CD4-positive, alpha-beta T cell treated with Interleukin-15 for 1 hour (primary cell): ENCODE measurements at places on chromosomes 5 and 9.

- no peak for DNase-seq
Observed at GRCh38 chr5:116518423-116518822, 56.2 kb downstream of the SEMA6A start.

DNA sequence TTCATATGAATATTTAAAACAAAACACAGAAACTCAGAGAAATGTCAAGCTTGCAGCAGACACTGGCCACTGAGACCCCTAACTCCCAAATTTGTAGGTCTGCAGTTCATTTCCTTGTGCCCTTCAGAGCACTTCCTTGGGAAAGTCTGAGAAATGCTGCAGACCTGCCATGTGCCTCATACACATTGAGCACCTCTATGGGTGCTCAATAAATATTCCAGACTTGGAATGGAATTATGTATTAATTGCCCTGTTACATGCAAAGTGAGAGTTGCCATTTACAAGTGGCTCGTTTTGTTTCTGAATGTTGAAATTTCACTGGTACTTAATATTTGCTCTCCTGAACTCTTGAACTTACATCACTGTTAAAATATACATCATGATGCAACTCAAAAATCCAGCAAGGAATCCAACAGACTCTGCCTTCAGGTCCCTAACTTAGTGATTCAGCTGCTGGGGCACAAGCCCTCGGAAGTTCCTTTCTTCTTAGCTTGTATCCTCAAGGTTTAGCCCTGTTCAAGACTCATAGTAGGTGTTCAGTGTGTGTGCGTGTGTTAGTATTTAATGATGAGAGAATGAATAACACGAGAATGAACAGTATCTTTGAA lies 90.6 kb downstream of the PTCD2 start:
- no peak for DNase-seq

DNA sequence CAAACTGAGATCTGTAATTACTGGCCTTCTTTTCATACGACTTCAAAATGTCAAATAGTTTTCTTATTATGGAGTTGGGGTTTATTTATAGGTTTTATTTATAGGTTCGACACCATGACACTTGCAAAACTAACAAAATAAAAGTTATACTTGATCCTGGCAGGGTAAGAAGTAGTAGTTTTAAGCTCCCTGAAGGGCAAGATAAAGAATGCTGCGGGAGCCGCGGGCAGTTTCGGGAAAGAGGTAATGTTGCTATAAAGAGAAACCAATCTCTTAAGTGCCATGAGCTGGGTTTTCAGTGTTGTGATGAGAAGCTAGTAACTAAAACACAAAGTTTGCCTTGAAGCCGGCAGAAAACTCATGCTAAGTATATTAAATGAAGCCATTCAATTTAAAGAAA lies 24.8 kb downstream of the PTPN3 start:
- DNase-seq, result no peak

- no peak for DNase-seq
Observed at GRCh38 chr9:135321580-135321979, 158.0 kb upstream of the PPP1R26 start.

GRCh38 chr9:103904242-103904641 lies 189.9 kb upstream of the SMC2 start:
- DNase-seq, result no peak

- no peak for DNase-seq
Observed at GRCh38 chr9:93324191-93324834, 127.2 kb upstream of the FAM120A start.

GRCh38 chr5:156366521-156366920 lies 39.6 kb downstream of the SGCD start:
- DNase-seq, result no peak

GRCh38 chr5:36450229-36451014 lies 148.7 kb upstream of the RANBP3L start:
- DNase-seq, result no peak

DNA sequence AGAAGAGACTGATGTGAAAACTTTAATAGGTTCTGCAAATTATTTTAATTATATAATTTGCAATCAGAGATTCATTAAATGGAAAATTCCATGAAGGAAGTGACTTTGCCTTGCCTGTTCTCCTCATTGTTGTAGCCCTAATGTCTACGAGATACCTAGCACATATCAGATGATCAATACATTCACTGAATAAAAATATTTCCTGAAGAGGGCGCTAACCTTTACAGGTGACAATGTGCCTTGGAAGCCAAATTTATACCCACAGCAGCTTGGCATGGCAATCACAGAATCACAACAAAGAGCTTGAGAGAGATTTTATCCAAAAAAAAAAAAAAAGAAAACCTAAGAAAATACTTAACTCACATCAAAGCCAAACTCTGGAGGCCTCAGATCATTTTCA lies 17.4 kb downstream of the HAUS6 start:
- DNase-seq, result no peak

DNA sequence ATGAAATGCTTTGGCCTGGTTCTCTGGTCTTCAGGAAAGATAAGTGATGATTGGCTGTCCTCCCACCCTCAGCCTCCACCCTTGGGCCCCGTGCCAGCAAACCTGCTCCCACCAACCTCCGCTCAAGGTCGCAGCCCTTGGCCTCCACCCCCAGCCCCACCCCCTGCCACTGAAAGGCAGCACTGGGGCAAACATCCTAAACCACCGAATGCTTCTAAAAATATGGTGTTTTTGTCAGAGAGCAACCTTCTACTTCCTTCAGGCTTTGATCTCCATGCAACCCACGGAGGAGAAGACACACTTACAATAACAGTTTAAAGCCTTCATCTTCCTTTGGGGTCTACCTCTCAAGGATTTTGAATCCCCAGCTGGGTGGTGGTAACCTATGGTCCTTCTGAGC lies 24.0 kb upstream of the TCF7 start:
- peak; percentile 62 for DNase-seq

DNA sequence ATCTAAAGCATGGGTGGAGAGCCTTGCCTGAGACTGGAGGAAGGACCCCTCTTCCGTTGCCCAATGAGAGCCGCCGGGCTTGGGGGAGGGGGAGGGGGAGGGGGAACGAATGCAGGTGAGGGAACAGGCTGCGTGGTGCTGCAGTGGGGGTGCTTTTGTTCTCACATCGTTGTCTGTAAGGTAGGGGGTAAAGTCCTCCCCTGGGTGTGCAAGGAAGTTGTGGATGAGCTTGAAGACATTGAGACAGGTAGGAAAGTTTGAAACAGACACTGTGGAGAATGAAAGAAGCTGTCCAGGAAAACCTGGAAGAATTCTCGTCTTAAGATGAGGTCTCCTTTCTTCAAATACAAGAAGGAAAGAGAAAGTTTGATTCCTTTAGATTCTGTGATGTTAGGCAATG lies 94.1 kb upstream of the LIFR start:
- DNase-seq, result no peak

- DNase-seq, result no peak
Observed at GRCh38 chr5:58548068-58548467, 34.8 kb upstream of the RAB3C start.

- no peak for DNase-seq
Observed at GRCh38 chr5:175513297-175513696, 34.9 kb downstream of the SFXN1 start.

GRCh38 chr5:83724001-83724400 lies 3.3 kb upstream of the HAPLN1 start:
- DNase-seq, result no peak

GRCh38 chr5:139847790-139848507 lies 52.3 kb downstream of the PSD2 start:
- peak; percentile 83 for DNase-seq

- no peak for DNase-seq
Observed at GRCh38 chr5:132363431-132364112, 5.9 kb upstream of the SLC22A5 start.

DNA sequence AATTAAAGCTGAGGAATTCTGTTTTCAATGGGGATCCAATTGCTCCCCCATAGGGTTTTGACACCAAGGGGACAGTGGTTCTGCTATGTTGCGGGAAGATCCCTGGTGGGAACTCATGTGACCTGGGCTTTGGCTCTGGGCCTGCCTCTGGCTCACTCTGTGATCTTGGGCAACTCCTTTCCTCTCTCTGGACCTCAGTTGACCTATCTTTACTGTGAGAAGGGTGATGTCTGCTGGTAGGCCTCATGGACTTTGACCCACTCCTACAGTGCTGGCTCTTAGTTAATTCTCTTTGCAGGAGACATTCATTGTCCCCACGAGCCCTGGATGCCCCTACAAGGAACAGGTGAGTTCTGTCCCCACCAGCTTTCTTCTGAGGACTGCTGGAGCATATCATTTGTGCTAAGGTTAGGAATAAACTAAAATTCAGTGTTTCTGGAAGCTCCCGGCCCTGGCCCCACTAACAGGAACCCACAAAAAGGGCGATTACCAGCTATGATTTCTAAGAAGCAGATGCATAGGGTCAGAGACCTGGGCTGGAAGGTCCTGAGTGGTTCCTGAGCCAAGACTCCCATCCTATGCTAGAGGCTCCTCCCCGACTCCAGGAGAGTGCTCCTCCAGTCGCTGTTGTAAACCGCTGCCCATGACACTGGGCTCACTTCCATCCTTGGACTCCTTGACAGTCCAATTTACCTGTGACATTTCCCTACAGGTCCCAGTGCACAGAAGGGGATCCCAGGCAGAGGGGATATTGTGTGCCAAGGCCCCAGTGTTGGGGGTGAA lies 218.3 kb downstream of the PAX5 start:
- DNase-seq, result no peak

- no peak for DNase-seq
Observed at GRCh38 chr5:156020647-156021046, 306.3 kb upstream of the SGCD start.

GRCh38 chr5:66339896-66340295 lies 195.8 kb downstream of the SREK1 start:
- DNase-seq, result no peak

DNA sequence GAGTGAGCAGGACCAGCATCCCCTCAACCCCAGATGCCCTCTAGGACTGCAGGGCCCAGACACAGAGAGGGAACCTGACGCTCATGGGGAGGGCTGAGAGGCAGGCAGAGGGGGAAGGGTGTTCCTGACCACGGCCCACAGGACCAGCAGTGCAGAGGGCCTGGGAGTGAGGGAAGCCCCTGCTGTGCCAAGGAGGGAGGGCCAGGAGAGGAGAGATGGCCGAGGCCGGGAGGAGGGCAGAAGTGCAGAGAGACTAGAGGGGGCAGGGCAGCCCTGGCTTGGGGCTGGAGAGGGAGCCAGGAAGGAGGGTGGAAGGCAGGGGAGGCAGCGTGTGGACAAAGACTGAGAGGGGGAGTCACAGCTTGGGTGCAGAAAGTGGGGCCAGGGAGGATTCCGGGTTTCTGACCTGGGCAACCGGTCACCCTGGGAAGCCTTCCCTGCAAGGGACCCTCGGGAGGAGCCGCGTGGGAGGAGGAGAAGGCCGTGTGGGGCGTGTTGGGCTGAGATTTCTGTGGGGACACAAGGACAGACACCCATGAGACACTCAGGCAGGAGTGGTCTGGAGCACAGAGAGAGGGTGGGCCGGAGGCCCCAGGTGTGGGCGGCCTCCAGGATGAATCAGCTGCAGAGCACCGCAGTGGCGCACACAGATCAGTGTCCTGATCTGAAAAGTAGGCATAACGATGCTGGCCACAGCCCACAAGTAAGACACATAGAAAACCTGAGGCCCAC lies 117.5 kb downstream of the ADAMTS2 start:
- no peak for DNase-seq

DNA sequence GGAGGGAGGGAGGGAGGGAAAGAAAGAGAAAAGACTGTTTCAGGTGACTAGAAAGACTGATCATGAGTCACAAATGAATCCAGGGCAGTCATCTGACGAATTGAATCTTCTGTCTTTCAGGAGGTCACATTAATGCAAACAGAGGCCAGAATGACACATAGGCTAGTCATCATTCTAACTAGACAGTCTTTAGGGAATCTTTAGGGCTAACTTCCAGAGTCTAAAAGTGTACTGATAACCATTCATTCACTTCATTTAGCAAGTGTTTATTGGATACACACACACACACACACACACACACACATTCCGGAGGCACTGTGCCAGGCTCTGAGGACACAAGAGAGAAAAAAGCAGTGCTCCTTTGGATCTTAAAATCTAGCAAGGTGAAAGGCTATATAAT lies 156.7 kb downstream of the EBF1 start:
- DNase-seq, result no peak

- DNase-seq, result peak; percentile 77
Observed at GRCh38 chr5:176994460-176995121, 12.0 kb downstream of the UIMC1 start.

DNA sequence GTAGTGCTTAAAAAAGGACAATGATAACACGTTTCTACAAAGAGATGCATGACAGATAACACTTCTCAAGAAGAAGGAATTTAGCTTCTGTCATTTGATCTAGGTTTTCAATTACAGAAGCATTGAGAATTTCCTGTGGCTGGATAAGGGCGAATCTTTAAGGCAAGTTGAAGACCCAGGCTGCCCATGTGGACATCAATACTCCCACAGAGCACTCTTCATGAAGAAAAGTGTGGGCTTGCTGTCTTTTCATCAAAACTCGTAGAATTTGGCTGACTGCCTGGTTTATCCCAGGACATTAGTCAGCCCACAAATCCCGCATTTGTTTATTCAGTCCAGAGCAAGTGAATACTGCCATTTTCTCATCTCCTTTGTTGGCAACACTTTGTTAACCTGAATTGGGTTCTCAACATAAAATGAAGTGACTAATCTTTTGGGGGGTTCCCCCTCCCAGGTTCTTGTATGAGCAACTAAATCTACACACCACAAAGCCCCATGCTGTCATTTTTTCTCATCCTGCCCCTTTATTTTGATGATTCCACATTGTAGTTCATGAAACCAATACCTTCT lies 43.4 kb upstream of the CDKN2B start:
- DNase-seq, result no peak

DNA sequence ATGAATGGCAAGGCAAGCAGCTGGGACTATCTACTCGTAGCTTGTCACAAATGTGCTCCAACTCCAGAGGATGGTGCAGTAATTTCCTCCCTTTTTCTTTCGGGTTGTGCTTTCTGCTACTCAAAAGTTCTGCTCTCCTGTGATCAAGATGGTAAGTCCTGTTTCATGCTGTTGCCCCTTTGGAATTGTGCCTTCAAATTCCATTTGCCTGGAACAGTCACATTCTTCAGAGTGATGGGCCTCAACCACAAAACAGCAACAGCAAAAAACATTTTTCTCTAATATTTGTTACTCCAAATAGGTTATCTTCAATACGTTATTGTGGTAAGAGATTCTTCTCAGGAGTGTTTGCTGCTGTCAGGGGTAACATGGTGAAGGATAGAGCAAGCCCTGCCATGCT lies 209.3 kb downstream of the PALM2AKAP2 start:
- DNase-seq, result no peak

GRCh38 chr9:124551472-124552272 lies 44.5 kb upstream of the NR5A1 start:
- DNase-seq, result no peak

DNA sequence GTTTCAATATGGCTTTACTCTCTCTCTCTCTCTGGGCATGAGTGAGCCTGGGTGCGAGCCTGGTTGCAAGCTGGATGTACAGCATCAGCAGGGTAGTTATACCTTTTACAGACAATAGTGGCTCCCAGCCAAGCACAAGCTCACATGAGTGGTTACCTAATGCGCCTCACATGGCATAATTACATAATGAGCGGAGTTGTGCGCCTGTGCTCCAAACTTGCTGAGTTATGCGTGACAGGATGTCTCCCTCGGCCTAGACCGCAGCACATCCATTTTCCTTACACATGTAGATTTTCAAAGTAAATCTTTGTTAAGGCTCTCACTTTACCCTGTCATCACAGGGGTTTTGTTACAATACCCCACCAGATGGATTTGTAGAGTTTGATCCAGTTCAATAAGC lies 233.5 kb upstream of the WWC1 start:
- no peak for DNase-seq

- no peak for DNase-seq
Observed at GRCh38 chr5:133179405-133179804, 127.6 kb downstream of the HSPA4 start.
